Left ventricle myocardium inferior (tissue), 1 donor: ENCODE measurements at places on chromosomes 3 and 15.
A peak's percentile ranks its signal among the peaks of the same experiment; 100 is the strongest.

GRCh38 chr3:169955406-169955805 is 11.2 kb upstream of the SEC62 start:
- no peak for DNase-seq

DNA sequence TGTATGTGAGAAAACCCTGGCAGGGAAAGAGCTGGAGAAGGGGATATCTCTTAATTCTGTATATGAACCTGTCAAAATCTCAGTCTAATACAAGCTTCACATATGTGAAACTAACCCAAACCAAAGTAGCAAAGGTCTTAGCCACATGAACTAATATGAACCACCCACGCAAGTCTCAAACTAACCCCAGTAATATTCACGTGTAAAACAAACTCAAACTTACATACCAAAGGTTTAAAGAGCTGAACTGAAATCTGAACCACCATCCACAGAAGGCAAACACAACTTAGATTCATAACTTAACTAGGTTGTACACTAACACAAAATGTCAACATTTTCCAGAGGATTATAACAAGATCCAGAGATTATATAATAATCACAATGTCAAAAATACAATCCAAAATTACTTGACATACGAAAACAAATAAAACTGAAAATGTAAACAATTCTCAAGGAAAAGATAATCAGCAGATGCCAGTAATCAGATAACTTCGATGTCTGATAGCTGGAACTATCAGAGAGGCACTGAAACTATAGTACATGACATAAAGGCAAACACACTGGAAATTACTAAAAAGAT is 64.1 kb downstream of the VPS13C start:
- no peak for DNase-seq

DNA sequence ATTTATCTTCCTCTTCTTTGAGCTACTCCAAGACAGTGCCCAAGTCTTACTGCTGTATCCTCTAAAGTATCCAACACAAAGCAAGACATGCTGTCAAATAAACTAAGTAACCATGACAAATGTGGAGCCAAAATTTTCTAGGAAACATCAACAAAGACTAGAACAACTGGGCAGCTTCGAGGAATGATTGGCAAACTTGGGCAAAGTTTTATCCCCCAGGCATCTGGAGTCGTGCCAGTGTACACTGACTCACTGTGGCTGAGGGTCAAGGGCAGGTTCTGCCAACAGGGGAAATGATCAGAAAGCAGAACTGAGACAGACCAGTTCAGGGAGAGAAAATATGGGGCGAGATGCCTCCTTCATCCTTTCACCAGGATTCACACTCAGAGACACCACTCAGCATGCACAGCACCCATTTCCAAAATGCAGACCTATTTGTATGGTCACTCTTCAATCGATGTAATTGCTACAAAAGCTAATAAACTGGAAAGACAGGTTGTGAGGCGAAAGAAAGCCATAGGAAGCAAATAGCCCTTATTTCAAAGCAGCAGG is 65.8 kb downstream of the MB21D2 start:
- DNase-seq: no peak

DNA sequence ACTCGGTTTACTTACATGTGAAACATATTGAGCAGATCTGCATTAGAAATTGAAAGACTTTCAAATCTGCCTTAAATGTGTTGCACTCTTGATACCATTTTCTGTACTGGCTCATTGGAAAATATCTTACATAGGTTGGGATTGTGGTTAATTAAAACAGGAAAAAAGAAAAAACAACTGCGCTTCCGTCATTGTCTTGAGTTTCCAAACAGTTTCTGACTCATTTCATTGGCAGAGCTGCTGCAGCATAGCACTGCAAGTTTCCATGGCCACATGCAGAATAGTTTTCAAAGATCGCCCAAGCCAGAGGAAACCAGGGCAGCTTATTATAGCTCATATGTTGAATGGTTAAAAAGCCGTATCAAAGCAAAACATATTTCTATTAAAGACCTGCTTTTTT is 446.6 kb upstream of the BCHE start:
- no peak for DNase-seq

DNA sequence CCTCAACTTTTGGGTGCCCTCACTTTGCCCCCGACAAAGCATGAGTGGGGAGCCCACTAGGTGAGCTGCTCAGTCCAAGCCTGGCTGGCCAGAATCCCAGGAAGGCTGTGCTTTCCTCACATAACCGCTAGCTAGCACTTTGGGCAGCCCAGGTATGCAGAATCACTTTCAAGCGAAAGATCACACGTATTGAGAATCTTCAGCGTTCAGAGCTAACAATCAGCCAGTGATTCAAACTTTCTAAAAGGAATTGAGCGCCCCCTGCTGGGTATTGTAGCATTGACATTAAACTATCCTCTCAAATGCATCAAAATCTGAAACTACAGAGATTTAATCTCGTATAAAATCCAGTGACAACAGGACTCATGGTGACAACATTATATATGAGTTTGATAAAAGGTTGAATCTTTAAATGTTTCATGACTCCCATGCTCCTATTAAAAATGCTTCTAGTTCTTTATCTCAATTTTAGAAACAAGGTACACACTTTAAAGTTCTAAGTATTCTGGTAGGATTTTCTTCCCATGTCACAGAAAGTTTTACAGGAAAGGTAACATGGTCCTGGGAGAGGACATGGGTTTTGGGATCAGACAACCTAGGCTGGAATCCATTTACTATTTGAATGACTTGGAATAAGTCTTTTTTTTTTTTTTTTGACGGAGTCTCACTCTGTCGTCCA is 11.8 kb downstream of the ANAPC13 start:
- DNase-seq: no peak

- no peak for DNase-seq
Measured at GRCh38 chr3:149781741-149782140, 10.6 kb downstream of the ANKUB1 start.

DNA sequence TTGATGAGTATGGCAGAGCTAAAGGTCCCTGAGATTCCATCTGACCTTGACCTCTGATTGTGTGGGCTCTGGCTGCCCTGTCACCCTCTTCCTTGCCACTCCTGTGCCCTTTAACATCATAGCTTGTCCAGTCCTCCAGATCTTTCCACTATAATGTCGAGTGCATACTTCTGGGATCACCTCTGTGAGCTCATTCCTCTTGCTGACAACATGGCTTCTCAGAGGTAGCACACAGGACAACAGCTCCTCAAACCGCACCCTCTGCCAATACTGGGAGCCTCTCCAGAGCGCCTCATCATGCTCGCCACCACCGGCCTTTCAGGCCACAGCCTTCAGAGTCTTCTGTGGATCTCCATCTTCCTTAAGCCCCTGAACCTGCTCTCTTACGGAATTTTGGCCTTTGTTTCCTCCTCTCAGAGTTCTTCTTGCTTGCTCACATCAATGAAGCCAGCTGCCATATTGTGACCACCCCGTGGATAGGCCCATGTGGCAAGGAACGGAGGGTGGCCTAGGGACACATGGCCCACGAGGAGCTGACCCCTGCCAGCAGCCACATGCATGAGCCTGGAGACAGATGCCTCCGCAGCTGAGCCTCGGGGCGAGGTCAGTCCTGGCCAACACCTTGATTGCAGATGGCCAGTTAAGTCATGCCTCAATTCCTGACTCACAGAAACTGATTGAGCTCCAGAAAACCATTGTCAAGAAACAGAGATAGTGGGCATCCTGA is 31.1 kb downstream of the PLA2G4D start:
- no peak for DNase-seq

- DNase-seq: no peak
Measured at GRCh38 chr15:55394694-55395093, 13.5 kb downstream of the CCPG1 start.

DNA sequence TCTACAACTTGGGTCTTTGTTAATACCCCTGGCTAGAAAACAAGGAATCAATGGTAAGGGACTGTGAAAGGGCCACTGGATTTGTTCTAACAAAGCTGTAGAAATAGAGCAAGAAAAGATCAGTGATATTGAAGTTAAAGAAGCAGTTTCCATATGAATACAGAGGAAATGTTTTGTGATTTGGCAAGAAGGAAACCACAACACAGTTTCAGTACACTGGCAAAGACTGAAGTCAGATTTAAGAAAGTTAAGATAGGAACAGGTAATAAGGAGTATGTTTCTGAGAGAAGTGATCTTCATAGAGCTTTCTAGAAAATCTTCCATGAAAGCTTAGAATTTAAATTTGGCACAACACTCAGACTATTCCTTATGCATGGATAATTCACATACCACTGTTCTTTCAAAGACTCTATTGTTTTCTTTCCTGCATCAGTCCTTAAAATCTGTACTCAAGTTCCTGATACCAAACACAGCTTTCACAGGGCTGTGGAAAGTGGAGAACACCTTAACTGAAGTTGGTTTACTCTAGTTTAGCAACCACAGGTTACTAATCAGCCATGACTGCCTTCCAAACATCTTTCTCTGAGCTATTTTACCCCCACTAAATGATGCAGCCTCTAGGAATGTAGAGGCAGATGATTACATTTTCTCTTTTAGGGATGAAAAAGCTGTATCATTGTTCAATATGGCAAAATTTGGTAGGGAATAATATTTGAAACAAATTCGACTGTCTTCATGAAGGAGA is 32.4 kb upstream of the ALCAM start:
- DNase-seq: no peak

DNA sequence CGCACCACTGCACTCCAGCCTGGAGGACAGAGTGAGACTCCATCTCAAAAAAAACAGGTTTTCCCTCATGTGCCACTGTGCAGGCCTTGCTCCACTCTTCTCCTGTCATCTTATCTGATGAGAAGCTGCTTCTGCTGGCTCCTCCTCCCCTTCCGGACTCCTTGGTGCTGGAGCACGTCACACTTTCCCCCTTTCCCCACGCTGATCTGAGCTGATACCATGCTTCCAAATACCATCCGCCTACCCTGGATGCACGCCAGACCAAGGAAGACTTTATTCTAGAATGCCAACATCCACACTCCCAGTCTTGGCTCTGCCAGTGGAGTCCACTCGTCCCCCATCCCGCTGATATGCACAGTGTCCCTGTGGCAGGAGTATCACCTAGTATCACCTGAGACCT is 31.3 kb downstream of the HOMER2 start:
- DNase-seq: no peak

GRCh38 chr3:49634736-49635135 is 39.4 kb upstream of the APEH start:
- DNase-seq: no peak

- DNase-seq: no peak
Measured at GRCh38 chr15:49462232-49462844, 39.3 kb downstream of the FGF7 start.

DNA sequence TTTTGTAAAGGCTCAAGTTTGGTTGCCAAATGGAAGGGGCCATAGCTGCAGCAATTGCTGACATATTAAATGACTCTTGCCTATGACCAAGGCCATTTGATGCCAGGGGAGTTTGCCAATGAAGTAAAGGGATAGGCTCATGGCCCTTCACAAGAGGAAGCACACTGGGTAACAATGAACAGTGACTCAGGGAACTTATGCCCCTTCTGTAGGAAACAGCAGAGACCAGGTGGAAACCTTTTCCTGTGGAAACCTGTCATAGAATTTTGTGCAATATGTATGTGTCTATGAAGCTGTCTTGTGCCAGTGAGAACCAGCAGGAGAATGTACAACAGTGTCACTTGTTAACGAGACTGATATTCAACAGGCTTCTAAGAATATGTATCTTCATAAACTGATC is 25.4 kb upstream of the AVEN start:
- no peak for DNase-seq

GRCh38 chr3:31170932-31171670 is 276.6 kb upstream of the GADL1 start:
- DNase-seq: no peak

DNA sequence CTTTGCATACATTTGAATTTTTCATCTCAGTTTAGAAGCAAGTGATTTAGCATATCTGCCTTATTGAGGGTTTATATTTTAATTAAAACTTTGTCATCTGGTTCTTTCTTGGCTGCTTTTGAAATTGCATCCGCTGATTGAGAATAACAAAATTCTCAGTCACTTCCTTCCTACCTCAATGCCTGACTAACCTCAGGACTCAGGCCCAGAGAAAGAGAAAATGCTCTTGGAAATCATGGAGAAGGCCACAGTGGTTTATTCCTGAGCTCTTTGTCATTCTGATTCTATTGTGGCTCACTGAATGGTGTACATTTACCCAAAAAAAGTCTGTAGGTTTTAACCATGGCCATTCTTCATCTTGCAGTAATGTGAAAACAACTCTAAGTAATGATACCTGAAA is 533.9 kb downstream of the TBL1XR1 start:
- no peak for DNase-seq

DNA sequence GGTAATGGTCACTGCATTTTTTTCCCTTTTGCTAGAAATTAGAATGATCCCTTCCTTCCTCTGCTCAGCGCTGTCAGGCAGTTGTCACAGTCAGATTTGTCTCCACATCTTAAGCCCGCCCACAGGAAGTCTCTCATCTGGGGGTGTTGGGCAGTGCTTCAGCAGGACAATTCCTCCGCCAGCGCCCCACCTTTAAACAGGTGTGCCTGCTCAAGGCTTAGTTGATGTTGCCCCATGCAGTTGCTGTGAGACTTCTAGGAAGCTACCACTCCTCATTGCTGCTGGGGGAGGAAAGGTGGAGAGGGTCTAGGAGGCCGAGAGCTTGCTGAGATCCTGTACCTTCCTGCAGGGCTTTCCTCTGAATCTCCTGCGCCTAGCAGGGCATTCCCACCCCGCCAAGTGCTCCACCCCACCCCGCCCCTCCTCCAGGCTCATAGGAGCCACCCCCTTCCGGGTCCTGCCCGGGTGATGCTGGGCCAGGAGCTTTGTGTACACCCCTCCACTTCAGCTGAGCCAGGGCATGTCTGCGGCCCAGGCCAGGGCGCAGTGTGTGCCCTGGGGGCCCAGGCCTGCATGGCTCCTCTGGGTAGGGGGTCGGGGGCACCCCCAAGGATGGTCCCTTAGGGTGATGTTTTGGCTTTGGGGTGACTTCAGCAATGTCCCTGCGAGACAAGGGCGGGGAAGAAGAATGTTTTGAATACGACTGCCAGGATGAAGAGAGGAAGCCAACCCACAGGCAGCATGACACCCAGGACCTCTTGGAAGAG is 68.7 kb downstream of the TRAK1 start:
- peak; percentile 47 for DNase-seq

- DNase-seq: no peak
Measured at GRCh38 chr15:60382773-60383674, 14.8 kb downstream of the ANXA2 start.

GRCh38 chr3:195020185-195020584 is 250.8 kb downstream of the XXYLT1 start:
- DNase-seq: no peak
